ENCODE measurements at places on chromosomes 3 and 15.
A peak's percentile ranks its signal among the peaks of the same experiment; 100 is the strongest.

DNA sequence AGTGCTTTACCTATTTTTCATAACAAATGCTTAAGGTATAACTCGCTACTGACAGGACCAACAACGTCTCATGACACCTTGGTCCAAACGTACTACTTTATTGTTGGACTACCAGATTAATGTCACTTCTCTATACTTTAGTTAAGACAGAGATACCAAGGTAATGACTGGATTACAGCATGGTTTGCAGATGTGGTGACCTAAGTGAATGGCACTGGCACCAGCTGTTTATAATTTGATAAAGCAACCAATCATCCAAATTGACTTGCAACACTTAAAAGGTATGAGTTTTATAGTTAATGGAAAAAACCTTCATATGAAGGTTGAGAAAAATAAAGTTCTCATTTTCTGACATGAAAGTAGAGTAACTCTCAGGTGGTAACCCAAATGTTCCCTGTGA, 209.0 kb downstream of the NEK10 start:
- no peak for DNase-seq

DNA sequence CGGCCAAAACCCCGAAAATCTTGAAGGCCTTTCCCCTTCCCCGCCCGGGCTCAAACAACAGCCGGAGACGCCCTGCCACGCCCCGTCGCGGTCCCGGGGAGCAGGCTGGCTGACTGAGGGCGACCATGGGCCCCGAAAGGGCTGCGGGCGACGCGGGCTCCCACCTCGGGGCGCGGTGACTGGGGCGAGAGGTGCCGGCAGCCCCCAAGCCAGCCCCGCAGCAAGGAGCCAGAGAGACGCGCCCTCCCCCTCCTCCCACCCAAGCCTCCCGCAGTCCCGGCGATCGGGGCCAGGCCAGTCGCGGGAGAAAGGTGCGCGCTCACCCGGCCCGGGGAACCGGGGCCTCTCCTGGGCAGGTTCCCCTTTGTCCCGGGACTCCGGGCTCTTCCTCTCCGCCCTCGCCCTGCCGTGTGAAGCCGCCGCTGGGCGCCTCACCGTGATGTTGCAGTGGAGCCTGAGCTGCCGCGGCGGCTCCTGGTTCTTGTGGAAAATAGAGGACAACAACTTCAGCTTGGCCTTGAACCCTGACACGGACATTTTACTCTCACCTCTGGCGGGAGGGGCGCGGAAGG, 30.6 kb upstream of the ZSCAN2 start:
- DNase-seq = no peak

DNA sequence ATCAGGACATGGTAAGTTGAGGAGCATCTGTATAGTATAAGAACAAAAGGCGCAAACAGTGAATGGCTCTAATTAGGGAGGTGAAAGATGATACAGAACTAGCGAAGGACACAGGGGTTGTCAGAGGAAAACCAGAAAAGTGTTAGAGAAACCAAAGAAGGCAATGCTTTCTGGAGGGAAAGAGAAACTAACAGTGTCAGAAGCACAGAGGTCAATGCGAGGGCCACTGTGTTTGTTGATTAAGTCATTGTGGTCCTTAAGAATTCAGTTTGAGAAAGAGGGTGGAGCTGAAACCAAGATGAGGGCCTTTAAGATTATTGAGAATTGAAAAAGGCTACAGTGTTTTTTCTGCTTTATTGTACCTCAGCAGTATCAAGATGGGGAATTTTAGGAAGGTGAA, 28.8 kb downstream of the ATG7 start:
- DNase-seq = no peak

GRCh38 chr15:41961595-41962202, 10.7 kb downstream of the EHD4 start:
- DNase-seq = no peak

DNA sequence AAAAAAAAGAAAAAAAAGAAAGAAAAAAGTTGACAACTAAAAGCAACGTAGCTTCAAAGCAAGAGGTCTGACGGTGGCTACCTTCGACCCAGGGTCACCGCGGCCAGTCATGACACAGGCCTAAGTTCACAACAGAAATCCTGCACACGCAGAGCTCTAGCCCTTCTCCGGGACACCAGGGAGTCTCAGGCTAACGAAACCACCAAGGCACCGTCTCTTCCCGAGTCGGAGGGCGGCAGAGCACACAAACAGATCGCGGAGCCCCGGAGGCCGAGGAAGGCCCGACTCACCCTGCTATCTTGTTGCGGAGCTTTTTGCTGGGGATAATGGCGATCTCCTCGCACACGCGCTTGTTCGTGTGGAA, 584 bp downstream of the RPS17 start:
- DNase-seq = no peak

- no peak for DNase-seq
These were observed 85.8 kb downstream of the THBS1 start for GRCh38 chr15:39666677-39667076.

DNA sequence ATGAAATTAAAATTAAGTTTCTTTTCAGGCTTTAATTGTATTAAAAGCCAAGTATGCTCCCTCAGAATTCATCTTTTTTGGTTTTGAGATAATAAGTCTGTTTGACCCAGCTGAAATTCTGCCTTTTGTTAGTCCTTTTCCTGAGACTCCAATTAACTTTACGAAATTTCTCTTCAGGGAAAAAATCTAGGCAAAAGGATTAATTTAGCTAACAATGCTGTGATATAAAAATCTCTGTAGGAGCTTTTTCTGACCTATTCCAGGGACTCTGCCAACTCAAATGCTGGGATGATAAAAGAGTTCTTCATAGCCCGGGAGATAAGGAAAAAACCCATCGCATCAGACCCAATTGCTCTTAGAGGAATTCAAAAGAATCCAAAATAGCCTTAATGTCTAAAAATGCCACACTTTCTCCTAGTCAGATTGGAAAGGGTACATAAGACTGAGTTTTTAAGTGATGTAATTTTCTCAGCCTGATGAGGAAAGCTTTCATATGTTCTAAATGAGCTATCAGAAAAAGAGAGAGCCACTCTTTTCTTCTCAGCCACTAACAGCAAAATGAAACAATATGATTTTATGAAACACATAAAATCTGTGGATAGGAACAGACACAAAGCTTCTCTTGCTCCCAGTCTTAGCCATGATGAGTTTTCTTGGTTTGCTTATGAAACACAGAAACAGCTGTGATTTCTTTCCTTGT, 405.1 kb downstream of the ROBO1 start:
- DNase-seq = no peak

DNA sequence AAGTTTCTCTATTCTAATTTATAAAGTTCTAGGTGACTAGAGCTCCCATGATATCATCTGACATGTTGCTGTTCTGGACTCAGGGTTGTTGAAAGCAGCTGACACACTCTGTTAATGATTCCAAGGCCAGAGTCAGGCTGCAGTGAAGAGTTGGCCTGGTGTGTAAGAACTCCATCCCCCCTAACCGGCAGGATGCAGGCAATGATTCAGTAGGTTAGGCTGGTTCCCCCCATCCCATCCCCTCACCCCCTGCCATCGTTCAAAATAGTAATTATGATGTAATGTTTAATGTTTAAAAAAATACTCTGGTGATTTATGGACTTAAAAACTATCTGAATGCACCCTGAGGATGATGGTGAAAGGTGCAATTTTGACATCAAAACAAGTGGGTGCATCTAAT, 4.6 kb upstream of the TRIM71 start:
- DNase-seq = no peak

DNA sequence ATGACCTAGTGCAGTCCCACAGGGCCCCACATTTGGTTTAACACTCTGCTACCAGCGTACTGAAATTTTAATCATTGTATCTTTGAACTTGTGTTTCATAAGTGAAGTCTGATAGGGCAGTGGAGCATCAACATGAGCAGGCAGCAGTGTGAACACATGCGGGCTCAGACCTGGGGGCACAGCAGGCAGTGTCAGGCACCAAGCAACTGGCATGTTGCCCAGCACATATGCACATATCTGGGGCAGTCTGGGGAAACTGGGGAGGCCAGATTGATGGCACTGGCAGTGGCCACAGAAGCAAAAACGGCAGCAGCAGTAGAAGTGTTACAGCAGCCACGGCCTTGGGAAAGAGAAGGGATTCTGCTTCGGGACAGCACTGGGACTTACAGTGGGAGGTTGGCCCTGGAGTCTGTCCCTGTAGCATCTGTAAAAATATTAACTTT, 353.9 kb upstream of the KCNMB2 start:
- DNase-seq = no peak

DNA sequence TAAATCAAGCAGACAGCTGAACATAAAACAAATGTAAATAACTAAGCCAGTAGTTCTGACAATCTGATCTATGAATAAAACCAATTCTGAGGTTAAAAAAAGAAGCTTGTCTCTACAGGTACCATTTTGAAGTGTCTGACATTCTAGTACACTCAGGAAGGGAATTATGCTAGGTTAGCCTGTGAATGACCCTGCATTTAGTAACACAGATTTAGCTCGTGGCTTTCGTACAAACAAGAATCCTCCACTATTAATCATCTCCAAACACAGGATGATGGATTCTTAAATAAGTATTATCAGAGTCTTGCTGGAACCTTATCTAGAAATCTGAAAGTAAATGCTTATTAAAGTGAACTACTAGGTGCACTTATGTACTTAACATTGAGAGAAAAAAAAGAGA, 1120.1 kb downstream of the ROBO1 start:
- DNase-seq = no peak

DNA sequence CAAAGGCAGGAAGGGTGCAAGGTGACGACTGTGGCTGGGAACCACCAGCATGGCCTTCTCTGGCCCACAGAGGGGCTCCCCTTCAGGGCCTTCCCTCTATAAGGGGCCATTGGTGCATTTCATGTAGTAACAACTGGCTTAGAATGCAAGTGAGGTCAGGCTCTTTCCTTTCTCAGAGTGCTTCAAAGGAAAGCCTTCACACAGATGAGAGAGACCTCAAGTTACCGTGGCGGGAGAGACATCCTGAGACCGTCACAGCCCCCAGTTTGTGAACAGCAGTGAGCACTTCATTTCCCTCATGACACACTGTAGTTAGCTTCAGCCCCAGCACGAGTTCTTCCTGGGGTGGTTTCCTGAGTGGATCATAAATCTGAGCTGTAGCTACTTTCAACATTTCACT, 96.6 kb upstream of the LIMD1 start:
- no peak for DNase-seq

DNA sequence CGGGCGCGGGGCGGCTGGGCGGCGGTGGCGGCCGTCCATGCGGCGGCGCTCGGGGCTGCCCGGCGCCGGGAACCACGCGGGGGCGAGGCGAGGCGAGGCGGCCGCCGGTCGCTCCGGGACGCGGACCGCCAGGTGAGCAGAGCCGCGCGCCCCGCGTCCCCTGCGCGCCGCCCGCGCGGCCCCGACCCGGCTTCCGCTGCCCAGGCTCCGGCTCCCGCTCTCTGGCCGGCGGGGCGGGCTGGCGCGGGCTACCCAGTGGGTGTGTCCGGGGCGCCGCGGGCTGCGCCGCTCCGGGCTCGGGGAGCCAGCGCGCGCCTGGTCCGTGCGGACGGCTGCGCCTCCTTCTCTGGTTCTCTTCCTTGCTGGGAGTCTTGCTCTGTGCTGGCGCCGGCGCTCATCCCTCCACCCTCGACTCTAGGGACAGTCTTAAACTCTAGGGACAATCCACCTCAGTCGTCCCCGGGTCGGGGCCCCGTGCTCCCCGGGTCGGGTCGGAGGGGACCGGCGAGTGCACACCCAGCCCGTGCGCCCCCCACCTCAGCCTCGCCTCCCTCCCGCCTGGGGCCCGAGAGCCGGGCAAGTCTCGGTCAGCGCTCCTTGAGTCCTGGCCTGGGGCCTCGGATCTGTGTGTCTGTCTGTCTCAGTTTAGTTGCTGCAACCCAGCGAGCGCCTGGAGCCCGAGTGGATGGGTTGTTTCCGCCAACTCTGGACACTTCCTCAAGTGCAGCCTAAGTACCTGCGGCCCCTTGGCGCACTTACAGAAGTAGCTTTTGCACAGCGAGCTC, 488 bp downstream of the THSD4 start:
- no peak for DNase-seq

DNA sequence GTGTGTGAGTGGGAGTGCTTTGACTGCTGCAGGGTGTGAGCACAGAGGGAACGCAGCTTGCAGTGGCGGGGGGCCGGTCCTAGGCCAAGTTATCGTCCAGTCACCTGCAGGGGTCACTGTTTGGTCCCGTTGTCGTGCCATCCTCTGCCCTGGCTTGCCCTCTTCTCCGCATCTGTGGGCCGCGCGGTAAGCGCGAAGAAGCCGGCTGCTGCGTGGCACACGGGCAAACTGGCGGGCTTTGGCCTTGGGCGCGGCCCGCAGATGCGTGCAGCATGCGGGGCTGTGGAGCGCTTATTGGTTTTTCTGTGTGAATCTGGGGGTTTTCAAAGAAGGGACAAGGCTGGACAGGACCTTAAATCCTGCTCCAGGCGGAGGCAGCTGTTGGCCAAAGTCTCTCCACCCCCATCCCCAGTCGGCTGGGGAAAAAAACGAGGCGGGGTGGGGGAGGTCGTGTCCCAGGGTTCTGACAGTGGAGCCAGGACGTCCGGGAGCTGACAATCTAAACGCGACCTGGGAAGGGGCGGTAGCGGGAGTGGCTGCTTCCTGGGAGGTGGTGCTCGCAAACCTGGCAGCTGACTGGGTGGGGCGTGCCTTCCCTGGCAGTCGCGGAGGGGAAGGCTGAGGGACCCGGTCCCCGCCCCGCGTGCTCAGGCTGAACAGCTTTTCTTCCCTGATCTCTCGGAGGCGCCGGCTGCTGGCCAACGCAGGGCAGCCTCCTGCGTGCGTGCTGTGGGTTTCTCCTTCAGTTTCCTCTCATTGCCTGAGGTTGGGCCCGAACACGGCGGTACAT, 39.7 kb upstream of the VEPH1 start:
- no peak for DNase-seq

GRCh38 chr15:38130740-38131498, 121.7 kb upstream of the SPRED1 start:
- peak; percentile 47 for DNase-seq

GRCh38 chr15:95353512-95353911, 977.0 kb upstream of the NR2F2 start:
- no peak for DNase-seq

DNA sequence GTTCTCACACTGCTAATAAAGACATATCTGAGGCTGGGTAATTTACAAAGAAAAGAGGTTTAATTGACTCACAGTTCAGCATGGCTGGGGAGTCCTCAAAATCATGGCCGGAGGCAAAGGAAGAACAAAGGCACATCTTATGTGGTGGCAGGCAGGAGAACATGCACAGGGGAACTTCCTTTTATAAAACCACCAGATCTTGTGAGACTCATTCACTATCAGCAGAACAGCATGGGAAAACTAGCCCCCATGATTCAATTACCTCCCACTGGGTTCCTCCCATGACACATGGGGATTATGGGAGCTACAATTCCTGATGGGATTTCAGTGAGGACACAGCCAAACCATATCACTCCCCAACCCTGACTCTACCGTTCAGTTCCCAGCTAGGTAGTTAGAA, 59.7 kb upstream of the MINAR1 start:
- no peak for DNase-seq

GRCh38 chr15:53448232-53449015, 311.0 kb downstream of the WDR72 start:
- DNase-seq = no peak

GRCh38 chr3:24351779-24352469, 142.7 kb downstream of the THRB start:
- no peak for DNase-seq

DNA sequence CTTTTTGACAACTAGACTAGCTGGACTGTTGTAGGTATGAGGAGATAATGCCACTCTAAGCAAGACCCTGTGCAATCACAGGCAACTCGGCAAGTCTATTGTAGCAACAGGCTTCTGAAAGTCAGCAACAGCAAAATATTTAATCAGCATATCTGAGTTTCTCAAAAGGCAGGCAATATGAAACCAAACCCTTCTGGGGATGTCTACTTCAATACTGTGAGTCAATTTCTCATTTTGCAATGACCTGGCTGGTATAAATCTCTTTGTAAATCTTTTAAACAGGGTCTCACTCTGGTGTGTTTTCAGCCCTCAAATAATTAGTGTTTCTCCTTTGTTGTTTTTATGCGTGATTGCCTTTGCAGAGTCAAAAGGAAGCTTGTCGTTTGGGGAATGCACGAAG, 1044.5 kb downstream of the NTRK3 start:
- no peak for DNase-seq

Data from GOT3 (cell line).